ENCODE measurements at places on chromosomes 12 and 14.

DNA sequence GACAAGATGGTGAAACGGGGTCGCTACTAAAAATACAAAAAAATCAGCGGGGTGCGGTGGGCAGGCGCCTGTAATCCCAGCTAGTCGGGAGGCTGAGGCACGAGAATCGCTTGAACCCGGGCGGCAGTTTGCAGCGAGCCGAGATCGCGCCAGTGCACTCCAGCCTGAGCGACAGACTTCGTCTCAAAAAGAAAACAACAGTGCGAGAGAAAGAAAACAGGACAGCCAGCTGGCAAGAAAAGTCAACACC, 633 bp upstream of the RNU4-2 start:
- DNase-seq: no peak

GRCh38 chr14:101199028-101199770, 295.7 kb upstream of the RTL1 start:
- no peak for DNase-seq

- no peak for DNase-seq
Measured at GRCh38 chr12:123062681-123063486, 82.4 kb downstream of the ARL6IP4 start.

DNA sequence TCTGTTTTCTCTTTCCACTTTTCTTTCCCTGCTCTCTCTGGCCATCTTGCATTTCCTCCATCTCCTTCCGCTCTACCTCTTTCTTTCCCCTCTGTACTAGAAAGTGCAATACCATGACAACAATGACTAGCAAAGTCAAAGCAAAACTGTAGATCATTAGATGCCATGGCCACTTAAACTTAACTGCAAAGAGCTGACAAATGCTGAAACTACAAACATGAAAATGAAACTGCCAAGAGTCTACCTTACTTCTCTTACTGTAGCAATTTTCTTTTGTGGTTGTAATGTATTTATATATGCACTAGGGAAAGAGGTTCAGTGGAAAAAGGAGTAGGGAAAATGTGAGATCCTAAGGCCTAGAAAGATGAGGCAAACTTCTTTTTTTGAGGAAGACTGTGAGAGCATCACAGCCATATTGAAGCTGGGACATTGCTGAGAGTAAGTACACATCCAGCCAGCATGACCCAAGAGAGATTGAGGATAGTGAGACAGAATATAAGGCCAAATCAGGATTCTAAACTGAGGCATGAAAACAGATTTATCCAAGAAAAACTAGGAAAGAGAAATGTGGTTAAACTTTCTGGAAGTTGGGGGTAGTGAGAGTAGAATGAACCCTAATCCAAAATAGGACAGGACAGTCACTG, 276.6 kb upstream of the NAV3 start:
- no peak for DNase-seq

GRCh38 chr12:56271031-56271430, 4.3 kb downstream of the COQ10A start:
- peak; percentile 4 for DNase-seq

- DNase-seq: no peak
Measured at GRCh38 chr14:101454229-101454628, 107.1 kb upstream of the DIO3 start.

DNA sequence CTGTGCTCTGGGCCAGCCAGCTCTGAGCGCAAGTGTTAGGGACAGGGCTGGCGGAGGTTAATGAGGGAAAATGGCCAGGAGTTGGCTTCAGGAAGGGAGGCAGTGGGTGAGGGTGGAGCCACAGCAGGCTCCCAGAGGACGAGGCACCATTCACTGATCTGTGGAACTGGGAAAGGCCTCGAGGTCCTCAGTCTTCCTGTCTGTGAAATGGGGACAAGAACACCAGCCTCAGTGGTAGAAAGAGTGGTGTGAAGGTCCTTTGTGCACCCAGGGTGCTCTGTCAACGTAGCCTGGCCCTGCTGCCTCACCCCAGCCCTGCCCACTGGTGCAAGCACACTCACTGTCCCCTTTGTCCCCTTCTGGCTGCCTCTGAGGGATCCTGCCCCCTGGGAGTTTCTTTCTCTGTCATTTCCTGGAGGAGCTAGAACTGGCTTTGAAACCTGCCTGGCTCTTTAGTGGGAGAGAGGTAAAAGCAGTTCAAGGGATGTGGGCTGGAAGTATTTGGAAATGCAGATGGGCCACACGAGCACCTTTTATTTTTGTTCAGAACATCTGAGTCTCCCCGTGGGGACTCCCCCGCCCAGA, 25.0 kb downstream of the SYNDIG1L start:
- no peak for DNase-seq

DNA sequence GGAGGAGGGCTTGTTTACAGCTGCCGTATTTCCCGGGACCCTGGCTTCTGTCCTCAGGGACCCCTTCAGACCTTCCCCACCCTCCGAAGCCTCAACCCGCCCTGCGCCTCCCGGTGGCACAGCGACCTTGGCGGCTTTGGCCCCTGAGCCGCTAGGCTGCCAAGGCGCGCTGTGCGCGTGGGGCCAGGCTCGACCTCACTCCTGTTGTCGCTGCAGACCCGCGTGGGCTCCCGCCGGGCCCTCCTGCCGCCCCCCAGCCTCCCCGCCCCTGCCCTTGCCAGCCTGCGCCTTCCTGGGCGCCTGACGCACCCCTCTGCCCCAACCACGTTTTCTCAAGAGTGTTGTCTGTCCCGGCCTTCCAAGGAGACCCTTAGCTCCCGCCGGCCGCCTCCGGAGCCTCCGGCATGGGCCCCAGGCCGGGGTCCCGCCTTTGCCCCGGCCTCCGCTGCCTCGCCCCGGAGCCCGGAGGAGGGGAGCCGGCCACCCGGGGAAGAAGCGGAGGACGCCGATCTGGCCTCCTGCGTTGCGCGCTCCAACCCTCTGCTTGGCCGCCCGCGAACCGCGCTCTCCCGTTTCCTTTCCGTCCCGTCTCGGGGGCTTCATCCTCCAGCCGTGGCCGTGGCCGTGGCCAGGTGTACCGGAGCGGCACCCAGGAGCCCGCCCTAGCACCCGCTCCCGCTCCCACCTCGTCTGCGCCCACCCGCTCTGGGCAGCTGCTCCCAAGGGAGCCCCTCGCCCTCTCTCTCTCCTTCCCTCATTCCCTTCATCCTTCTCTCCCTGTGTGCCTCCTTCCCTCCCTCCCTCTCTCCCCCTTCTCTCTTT, 19.9 kb downstream of the PPP2R5C start:
- no peak for DNase-seq

- no peak for DNase-seq
Measured at GRCh38 chr14:80164991-80165721, 46.1 kb downstream of the DIO2 start.

DNA sequence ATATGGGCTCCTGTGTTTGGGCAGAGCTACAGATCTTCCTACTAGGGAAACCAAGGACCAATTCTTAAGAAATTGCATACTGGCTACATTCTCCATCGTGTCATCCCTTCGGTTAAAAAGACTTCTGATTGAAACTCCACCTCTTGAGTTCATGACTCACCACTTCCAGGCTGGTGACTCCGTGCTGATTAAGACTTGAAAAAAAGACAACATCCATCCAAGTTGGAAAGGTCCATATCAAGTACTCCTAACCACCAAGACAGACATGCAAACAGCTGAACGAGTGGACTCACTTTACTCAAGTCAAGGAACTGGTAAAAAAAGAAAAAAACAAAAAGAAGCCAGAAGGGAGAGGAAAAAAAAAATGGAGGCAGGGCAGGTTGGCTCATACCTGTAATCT, 63.4 kb downstream of the APOBEC1 start:
- DNase-seq: no peak

GRCh38 chr14:81446279-81447007, 46.3 kb upstream of the STON2 start:
- DNase-seq: no peak

DNA sequence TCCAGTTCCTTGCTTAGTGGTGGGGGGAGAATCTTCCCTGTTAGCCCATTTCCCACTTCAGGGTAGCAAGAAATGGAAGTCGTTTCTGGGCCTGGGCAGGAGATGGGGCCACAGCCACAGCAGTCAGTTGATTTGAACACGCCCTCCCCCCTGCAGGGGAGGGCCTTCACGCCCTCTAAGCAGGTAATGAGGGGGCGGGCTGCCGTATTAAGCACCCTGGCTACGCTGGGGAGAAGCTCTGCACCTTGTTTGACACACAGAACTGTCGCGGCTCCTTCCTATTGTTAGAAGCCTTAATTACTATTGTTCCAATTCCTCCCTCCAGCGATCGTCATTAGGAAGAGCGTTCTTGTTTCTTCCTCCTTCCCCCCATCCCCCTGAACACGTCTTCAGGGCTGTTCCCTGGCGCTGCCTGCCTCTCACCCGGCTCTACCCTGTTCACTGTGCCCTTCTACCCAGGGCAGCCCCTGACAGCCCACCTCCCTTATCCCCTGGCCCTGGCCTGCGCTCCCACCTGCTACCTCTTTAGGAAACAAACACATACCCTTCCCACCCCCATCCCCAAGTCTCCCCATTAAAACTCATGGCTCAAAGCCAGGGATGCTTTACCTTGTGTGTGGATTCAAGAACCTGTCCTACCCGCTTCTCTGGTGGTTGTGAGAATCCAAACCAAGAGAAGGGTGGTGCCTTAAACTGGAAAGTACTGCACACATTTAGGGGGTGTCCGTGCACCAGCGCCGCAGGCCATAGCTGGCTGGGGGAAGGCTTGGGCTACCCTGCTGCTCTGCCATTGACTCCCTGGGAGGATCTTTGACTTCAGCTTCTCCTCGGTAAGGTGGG, 137.6 kb downstream of the TSPAN9 start:
- no peak for DNase-seq

- no peak for DNase-seq
Measured at GRCh38 chr12:6866163-6866919, 990 bp upstream of the TPI1 start.

- no peak for DNase-seq
Measured at GRCh38 chr14:64870160-64870559, 9.5 kb downstream of the SPTB start.

- DNase-seq: no peak
Measured at GRCh38 chr12:68239309-68239982, 13.8 kb upstream of the IL26 start.

DNA sequence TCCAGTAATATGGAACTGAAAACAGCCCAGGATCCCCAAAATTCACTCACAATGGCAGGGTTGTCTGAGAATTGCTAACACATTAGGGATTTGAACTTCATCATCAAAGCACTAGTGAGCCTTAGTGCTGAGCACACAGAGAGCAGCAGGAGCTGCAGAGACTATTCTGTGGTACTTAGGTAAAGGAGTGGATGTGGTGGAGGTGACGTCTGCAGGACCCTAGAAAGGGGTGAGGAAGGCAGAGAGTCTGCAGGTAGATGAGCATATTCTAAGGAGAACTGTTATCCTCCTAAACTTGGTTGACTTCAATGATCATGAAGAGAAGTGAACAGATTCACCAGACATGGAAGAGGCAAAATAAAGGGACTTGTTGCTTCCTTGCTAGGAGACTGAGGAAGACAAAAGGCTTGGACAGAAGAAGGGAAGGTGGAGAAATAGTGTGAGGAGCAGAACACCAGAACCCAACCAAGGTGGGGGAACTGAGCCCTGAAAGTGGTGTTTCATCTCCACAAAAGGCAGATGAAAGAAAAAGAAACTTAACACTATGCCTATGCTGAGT, 1164.0 kb downstream of the TMEM121 start:
- no peak for DNase-seq

DNA sequence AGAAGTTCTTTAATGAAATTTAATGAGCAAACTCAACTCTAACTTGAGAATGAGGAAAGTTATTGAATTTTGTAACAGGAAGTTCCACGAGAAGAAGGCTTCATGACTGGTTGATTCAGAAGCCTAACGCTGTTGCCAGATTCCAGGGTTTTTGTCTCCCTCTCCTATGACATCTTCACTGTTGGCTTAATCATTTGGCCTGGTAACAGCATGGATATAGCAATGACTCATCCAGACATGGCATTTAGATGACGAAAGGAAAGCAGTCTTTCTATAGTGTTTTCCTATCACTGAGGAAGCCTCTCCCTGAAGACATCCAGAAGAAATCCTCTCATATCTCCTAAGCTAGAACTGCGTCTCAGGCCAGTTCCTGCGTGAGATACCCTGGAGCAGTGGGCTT, 9.4 kb upstream of the KCNA1 start:
- DNase-seq: no peak

DNA sequence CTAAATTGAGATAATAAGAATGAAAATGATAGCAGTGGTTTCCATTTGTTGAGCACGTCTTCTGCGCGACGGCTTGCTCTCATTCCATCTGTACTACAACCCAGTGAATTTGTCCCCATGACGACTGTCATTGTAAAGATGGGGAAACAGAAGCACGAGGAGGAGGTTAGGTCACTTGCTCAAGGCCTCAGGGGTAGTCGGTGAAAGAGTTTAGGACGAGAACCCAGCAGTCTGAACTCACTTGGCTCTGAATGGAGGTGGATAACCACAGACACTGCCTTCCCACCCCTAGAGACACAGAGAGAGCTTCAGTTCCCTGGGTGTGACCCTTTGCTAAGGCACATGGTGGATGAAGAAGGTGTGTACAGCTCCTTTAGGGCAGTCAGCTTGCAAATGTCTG, 30.9 kb upstream of the PLEKHG3 start:
- DNase-seq: no peak

DNA sequence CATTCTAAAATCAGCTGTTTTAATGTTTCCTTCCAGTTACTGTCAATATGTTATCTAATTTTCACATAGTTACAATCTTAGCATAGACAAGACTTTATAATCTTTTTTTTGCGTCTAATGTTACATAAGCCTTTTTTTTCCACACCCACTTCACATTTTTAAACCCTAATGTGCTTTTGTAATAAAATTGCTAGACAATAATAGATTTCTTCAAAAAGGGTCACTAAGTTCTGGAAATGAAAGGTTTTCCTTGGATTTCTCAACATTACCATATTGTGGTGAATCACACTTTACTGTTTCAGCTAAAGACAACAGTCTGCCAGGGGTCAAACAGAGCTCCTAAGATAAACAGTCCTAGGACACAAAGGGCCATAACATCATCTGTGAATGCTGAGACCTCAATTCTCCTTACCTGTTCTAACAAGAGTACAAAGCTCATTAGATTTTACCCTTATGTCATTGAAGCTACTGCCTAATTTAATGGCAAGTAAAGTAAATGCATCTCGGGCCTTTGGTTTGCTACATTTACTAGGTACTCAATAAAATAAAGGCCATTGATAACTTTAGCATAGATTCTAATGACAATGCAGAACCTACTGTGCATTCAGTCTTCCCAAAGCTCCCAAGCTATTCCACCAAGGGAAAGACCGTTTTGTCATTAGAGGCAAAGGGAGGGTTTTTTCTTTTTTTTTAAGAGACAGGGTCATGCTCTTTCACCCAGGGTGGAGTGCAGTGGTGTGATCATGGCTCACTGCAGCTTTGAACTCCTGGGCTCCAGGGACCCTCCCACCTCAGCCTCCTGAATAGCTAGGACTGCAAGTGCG, 111.2 kb upstream of the SLC38A2 start:
- DNase-seq: no peak

- no peak for DNase-seq
Measured at GRCh38 chr12:113758165-113758924, 207.8 kb downstream of the RBM19 start.

GRCh38 chr12:69298947-69299346, 49.2 kb upstream of the LYZ start:
- DNase-seq: no peak

DNA sequence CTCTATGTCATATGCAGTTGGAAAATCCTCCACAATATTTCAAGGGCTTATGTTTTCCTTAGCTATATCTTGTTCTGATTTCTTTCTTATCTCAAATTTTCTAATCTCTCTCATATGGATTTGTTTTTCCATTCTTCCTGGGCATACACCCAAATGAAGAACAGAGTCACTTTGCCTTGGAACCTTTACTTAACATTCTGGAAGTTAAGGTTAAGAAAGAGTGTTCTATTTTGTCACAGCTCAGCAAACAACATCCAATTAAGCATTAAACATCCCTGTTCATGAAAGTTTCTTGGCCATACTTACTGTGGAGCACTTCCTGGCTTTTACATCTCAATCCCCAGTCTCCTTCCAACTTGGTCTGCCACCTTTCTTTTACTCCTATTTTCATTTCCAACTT, 5.3 kb downstream of the NAV3 start:
- DNase-seq: no peak

Data from NCI-H1930 (cell line).